ENCODE measurements at places on chromosomes 4 and X.

GRCh38 chr4:38980903-38981676 is 51.1 kb downstream of the TMEM156 start:
- DNase-seq = no peak

DNA sequence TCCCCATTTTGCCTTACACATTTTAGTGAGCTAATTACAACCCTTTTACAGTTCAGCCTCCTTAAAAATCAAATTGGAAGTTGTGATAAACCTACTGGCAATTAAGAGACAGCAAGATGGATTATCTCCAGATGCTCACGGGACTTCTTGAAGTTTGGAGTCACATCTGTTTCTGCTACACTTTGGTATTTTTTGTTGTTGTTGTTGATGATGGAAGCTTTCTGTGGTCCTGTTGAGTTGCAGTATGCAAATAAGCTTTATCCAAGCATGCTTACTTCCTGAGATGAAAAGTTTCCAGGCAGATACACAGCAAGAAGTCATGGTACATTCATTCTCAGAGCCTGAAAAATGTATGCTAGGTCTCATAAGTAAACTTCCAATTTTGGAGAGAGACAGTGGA is 670.0 kb upstream of the AMOT start:
- DNase-seq = peak; percentile 19

DNA sequence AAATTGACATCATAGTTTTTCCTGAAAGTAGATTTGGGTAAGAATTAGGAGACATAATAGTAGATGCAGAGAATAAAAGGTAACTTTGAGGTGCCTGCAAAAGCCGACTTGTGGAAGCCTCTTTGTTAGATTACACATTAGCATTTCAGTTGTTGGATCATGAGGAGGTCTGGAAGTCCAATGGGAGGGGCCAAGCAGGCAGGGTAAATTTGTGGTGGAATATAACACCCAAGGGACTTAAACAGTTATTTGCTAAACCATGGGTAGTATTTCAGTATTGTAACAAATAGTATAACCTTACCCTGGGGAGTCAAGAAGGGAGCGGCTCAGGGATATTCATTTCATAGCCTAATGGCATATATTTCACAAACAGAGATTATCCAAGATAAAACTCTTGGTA is 810.7 kb upstream of the AMOT start:
- no peak for DNase-seq

- no peak for DNase-seq
Observed at GRCh38 chrX:12425496-12425895, 287.2 kb downstream of the FRMPD4 start.

- peak; percentile 43 for DNase-seq
Observed at GRCh38 chrX:91137883-91138282, 296.8 kb upstream of the PABPC5 start.

- no peak for DNase-seq
Observed at GRCh38 chr4:170420255-170420693, 330.5 kb upstream of the AADAT start.

- no peak for DNase-seq
Observed at GRCh38 chr4:29051381-29051965, 1668.7 kb upstream of the PCDH7 start.

DNA sequence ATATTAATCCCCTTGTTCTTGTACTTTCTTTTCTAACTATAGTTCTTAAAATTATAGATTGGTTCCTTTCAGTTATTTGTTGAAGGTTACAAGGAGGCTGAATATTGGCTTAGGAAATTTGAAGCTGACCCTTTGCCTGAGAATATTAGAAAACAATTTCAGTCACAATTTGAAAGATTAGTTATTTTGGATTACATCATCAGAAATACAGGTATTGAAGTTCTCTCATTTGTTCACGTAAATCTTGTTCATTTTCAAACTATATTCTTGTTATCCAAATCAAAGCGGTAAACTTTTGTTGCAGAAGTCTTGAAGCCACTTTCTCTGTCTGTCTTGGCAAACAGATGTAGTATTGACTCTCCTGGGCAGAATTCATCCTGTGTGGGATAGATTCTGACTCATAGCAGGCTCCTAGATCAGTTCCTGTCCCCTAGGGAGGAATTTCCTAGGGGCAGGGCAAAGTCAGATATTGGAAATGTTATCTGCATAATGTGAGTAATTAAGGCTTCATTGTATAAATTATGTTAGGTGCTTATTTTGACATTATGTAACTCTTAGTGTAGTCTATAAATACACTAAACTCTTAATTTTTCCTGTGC is 25.2 kb downstream of the PI4K2B start:
- no peak for DNase-seq

DNA sequence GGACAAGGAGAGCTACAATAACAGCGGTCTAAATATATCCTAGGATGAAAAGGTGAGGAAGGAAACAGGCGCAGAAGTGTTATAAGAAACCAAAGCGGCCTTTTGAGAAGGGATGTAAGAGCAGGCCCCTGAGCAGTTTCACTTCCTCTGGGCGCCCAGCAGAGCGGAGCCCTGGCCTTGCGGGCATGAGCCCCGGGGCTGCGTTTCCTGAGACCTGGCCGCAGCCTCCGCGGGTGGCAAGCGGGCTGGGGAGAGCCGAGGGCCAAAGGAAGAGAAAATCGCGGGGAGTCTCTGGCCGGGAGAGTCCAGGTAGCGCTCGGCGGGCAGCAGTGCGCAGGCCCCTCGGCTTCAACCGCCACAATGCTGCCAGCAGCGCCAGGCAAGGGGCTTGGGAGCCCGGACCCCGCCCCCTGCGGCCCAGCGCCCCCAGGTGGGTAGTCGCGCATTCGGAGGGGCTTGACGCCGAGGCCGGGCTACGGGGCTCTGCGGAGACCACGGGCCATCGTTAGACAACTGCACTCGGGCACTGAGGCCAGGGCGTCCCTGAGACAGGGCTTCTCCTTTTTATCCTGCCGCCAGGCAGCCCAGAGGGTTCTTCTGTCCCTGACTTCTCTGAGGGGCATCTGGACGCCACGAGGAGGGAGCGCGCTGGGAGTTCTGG is at the start of gene BANK1:
Gene BANK1 (plus strand): TSS at position 210 of the 661 bp plus-strand sequence. CDS start 151 bp downstream, at position 361.
- no peak for DNase-seq

DNA sequence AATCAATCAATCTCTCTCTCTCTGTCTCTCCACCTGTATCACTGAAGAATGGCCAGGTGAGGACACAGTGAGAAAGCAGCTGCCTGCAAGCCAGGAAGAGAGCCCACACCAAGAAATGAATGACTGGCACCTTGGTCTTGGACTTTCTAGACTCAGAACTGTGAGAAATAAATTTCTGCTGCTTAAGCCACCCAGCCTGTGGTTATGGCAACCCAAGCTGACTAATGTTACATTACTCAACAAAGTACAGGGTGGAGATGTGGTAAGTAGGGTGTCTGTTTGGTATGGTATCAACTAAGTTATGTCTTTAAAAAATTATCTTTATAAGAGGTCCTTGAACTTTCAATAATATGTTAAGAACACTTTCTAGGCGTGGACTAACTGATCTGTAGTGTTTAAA is 159.3 kb downstream of the EPHA5 start:
- DNase-seq = no peak

DNA sequence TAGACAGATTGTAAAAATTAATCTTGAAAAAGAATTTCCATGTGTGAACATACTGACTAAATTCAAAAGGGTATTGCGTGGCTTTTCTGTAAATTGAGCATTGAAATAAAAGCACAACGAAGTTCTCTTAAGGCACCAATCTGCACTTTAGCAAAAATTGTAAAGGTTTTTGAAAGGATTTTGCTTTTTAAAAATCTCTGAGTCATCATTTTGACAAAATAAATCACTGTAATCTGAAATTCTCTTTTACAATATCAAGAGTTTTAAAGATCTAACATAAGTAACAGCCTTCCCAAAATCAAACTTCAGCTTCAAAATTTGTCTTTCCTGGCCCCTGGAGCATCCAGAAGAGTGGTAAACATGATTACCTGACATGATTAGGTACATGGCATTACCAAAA is 830.9 kb upstream of the AGA start:
- DNase-seq = no peak

- DNase-seq = no peak
Observed at GRCh38 chr4:87240341-87240740, 19.9 kb upstream of the KLHL8 start.

DNA sequence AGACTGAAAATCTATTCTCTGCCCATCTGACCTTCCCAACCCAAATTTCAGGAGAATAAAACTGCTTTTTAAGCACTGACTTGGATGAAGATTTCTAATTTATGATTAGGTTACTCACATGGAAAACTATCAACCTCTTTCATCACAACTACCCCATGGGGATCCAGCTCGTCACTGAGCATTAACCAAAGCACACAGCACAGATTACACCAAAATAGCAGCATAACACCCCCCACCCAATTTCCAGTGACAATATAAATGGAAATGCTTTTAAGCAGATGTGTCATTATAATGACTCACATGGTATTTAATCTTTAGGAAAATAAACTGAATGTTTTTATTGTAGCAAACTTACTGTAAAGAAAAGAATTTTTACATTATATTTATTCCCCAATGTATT is 9.7 kb downstream of the SERTM2 start:
- no peak for DNase-seq

GRCh38 chr4:1502976-1503375 is 96.7 kb upstream of the NKX1-1 start:
- no peak for DNase-seq

DNA sequence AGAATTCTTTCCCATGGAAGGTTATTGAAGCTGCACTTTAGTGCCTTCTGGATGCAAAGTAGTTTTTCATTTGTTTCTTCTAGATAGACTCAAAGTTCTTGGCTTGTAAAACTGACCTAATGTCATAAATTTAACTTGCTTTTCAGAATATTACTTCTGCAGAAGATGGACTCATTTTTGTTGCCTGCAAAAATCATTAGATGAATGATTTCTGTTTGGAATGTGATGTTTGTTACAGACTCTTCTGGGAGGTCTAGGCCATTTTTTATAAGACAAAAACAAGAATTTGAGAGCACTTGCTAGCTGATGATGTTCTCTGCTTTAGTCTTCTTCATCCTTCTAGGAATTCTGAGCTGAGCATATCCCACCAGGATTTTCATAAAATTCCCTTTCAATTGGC is 308.6 kb upstream of the GIMD1 start:
- DNase-seq = peak; percentile 21

DNA sequence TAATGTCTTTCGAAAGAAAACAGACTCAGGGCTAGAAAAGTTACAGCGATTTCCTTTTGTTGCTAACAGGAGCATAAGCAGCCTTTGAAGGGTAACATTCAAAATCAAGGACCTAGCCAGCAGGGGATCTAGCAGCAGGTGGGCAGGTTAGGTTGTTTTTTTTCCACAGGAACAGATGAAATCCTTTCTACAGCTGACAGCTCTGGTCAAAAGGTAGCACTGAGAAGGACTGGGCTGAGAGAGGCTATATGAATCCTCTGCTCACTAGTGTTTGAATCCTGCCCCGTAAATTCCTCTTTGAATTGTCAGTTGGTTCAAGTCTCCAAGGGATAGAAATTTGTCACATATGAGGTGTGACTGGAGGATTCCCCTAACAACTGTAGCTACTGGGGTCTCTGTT is 188.2 kb downstream of the SH2D1A start:
- no peak for DNase-seq

DNA sequence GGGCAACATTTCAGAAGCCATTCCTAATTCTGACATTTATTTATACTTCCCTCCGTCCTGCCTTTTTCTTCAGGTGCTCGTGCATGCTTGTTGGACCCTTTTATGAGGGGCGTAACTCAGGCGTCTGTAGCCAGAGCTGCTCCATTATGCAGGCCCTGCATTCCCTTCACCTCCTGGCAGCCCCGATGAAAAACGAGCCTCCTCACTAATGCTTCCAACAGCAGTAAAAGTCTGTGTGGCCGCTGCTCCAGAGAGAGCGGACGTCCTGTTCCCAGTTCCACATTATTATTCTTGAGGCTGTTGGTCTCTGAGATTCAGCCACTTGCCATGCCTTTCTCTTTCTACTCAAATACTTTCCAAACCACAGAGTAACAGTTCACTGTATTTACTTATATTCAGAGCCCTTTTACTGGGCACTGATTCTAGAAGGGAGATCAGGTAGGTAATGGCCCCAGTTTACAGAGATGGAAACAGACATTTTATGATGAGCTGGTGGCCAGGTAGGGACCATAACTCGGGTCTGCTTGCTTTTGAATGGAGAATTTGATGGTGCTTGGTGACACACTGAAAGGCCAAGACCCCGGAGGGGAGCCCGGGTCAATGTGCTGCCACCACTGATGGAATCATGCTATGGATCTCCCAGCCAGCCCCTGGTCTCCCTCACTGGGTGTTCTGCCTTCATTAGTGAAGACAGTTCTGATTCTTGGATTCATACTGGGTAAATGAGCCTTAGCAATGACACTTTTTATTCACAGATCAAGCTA is 101.0 kb downstream of the GATB start:
- peak; percentile 23 for DNase-seq

- DNase-seq = no peak
Observed at GRCh38 chrX:57652705-57653104, 27.4 kb downstream of the NLRP2B start.

- no peak for DNase-seq
Observed at GRCh38 chr4:78313754-78314120, 237.8 kb upstream of the ANXA3 start.

DNA sequence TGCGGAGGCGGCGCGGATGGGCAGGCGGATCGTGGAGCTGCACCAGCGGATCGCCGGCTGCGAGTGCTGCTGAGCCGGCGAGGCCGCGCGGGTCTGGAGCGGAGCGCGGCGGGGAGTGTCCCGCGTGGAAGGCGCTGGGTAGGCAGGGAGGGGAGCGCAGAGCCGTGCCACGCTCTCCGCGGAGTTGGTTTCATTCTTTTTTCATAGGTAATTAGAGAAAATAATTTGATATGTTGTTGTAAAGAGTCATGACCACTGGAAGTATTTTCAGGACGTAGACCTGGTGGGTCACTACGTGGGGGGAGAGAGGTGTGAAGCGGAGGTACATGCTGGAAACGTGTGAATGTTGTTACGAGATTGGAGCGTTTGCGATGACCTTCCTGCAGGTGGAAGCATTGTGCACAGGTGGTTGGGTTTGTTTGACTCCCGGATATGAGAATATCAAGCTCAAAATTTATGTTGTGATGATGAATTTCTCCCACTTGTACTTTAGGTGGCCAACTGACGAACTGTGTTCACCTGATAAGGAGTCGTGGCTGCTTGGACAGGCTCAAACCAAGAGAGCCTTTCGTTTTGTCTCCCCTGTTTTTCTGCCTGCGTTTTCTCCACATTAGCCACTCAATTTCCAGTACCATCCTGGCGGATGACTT is 19.1 kb upstream of the S100P start:
- DNase-seq = no peak

GRCh38 chr4:581753-582361 is 5.8 kb upstream of the TMEM271 start:
- no peak for DNase-seq

Data from skin of body (tissue), 3 donors.